Uterus (tissue), 4 donors: ENCODE measurements at places on chromosomes 4 and X.

DNA sequence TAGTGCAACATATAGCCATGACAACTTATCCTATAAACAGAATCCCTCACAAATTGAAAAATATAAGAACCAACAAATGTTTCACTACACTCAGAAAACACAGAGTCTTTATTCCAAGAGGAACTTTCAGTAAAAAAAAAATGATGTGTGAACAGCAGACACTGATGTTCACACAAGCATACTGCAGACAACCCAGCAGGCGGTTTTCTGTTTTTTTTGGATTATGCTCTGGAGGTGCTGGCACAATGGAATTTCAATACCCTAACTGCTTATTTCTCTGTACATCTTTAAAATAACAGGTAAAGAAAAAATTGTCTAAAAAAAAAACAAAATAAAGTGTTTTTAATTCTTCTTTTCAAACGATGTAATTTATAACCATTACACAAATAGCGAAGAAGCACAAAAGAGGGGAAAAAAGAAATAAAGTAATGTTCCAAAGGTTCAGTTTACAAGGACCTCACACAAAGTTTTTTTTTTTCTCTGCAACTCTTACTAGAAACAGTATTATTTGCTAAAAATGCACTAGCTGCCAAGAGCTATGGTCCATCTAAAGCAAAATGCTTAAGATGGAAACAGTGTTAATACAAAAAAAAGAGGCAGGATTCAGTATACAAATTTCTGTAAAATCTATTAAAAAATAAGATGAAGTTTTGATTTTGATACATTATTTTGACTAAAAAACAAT lies 55.3 kb downstream of the ANAPC10 start:
- no peak for DNase-seq
- H3K36me3 ChIP-seq = no peaks in the 10 kb centered on the region
- no peak overlapping the region for H3K4me3 ChIP-seq
- H3K4me1 ChIP-seq = no peaks in the 10 kb centered on the region
- H3K27me3 ChIP-seq = no peaks in the 10 kb centered on the region
- H3K27ac ChIP-seq = no peak overlapping the region

DNA sequence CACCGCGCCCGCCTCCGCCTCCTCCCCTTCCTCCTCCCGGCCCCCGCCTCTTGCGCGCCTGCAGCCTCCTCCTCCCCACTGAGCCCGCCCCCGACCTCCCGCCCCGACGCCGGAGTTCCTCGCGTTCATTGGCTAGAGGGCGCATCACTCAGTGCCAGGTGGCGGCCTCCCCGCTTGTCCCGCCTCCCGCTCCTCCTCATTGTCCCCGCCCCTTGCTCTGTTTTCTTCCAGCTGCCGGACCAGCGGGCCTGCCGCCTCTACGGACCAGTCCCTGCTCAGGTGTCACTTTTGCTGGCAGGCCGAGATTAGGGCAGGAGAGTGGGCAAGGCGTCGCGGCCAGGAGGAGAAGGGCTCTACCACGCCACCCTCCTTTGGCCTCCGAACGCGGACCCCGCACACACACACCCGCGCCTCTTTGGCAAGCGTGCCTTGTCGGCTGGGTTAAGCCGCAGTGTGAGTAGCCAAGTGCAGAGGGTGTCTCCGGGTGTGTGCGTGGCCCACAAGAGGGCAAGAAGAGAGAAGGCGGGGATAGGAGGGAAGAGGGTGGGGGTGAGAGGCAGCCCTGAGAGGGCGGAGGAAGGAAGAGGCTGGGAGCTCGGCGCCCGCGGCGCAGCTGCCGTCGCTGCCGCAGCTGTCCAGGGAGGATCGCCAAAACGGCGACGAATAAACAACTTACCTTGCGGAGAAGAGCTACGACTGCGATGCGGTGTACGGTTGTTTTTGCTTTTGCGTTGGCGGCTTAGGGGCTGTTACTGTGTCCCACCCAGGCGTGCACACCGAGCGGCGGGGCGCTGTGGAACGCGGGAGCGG lies 436 bp upstream of the PPP3CA start:
- H3K36me3 ChIP-seq = no peaks in the 10 kb centered on the region
- peak overlapping the region; percentile 97 for H3K27ac ChIP-seq
- H3K4me3 ChIP-seq = peak overlapping the region; percentile 82
- no peaks in the 10 kb centered on the region for H3K27me3 ChIP-seq
- DNase-seq = peak; percentile 100

DNA sequence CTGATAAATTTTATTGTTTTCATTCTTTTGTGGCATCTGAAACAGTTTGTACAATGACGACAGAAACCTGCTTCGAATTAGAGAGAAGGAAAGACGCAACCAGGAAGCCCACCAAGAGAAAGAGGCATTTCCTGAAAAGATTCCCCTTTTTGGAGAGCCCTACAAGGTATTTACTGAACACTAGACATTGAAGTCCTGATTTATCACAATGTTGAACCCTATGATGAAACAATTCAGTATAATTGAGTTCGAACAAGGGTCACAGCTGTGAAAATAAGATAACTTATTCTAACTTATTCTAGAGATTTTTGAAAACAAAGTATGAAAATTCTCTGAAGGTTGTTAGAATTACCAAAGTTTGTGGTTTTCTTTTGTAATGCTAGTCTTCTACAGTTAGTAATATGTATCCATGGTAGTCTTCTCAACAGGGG lies 111.3 kb downstream of the AFF1 start:
- H3K27me3 ChIP-seq = no peaks in the 10 kb centered on the region
- DNase-seq = no peak
- H3K4me1 ChIP-seq = peaks cover 29% of the 10 kb centered on the region
- H3K27ac ChIP-seq = peak overlapping the region; percentile 89
- no peaks in the 10 kb centered on the region for H3K36me3 ChIP-seq

DNA sequence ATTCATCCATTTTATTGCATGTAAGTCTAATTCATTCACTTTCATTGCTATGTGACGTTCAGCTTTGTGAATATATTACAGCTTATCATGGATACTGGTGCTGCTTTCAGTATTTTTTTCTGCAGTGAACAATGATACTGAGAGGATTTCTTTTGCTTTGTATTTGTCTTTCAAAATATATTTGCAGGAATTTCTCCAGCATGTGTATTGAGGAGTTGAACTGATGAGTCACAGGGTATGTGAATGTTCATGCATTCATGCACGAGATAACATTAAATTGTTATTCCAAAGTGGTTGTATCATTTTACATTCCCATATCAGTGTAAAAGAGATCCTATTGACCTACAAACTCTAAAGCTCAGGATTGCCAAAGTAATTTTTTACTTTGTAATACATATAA lies 283.8 kb upstream of the ARSJ start:
- H3K4me3 ChIP-seq = no peak overlapping the region
- H3K4me1 ChIP-seq = no peaks in the 10 kb centered on the region
- DNase-seq = no peak
- H3K36me3 ChIP-seq = no peaks in the 10 kb centered on the region

DNA sequence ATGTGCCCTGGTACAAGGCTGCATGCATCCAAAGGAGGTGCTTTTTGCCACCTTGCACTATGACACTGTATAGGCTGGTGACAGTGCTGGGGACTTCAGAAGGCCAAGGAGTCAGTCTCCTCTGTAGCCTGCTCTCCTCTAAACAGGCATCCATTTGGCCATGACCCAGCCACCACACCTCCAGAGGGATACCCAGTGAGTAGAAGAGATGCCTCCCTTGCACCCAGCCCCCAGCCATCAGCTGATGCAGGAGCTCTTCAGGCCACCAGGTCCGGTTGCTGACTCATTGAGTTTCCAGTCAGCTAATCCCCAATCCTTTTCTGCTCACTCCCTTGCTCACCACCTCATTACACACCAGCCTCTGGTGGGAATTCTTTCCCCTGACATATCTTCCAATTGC lies 99.8 kb downstream of the PJA1 start:
- H3K4me1 ChIP-seq = no peaks in the 10 kb centered on the region
- no peak overlapping the region for H3K27ac ChIP-seq
- peak; percentile 4 for DNase-seq
- H3K27me3 ChIP-seq = no peaks in the 10 kb centered on the region
- H3K4me3 ChIP-seq = no peak overlapping the region

DNA sequence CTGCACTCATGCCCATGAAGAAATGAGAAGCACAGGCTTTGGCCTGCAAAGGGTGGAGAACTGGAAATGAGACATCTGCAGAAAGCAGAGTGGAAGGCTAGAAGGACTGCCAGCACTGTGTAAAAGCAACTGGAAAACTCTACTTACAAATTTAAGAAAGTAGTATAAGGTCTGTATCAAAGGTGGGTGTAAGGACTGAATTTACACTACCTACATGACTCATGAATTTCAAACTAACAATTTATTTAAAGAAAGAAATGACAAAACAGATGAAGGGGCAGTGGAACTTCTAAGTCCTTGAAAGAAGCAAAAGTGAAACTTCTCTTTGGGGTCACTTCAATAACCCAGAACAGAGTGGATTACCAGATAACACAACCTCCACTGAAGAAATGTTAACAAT lies 71.2 kb downstream of the SLC10A7 start:
- H3K36me3 ChIP-seq = no peaks in the 10 kb centered on the region
- H3K4me3 ChIP-seq = no peak overlapping the region
- H3K27me3 ChIP-seq = no peaks in the 10 kb centered on the region
- no peak overlapping the region for H3K27ac ChIP-seq

GRCh38 chr4:40190019-40190418 lies 6.8 kb upstream of the RHOH start:
- H3K27ac ChIP-seq = no peak overlapping the region
- no peak for DNase-seq
- H3K4me3 ChIP-seq = no peak overlapping the region
- H3K27me3 ChIP-seq = no peaks in the 10 kb centered on the region
- H3K36me3 ChIP-seq = no peaks in the 10 kb centered on the region
